ENCODE measurements at places on chromosomes 1 and 21.
A peak's percentile ranks its signal among the peaks of the same experiment; 100 is the strongest.

- no peak for DNase-seq
Observed at GRCh38 chr21:33443194-33443593, 36.6 kb downstream of the TMEM50B start.

GRCh38 chr1:234612352-234613127 lies 2.6 kb upstream of the IRF2BP2 start:
- DNase-seq, result peak; percentile 58

DNA sequence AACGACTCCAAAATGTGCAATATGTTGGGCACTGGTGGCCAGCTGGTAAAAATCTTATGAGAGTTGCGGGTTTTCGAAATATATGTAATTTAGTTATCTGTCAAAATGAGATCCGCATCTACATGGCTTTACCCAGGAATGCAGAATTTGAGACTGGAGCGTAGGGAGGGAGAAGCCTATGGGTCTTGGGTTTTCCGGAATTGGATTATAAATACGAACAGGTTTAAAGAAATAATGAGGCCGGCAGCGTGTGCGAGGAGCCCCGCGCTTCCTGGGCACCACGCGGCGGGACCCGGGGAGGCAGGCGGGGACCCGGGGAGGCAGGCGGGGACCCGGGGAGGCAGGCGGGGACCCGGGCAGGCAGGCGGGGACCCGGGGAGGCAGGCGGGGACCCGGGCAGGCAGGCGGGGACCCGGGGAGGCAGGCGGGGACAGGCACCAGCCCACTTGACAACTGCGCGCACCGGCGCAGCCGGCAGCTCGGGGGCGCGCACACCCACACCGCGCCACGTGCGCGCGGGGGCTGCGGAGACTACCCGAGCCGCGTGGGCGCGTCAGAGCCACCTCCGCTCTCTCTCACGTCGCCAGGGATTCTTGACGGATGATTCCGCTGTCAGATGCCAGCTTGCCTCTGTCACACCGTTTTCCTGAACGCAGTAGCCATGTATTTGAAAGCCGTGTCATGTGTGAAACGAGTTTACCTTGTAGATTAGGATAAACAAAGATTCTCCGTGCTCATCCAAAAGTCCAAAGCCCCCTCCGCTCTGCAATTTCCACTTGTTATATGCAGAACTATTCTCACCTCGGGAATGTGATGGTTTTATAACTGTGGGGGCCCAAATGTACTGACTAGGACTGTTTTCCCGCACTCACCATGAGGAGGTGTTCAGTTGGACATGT lies 54.3 kb upstream of the HNRNPU start:
- peak; percentile 38 for DNase-seq

DNA sequence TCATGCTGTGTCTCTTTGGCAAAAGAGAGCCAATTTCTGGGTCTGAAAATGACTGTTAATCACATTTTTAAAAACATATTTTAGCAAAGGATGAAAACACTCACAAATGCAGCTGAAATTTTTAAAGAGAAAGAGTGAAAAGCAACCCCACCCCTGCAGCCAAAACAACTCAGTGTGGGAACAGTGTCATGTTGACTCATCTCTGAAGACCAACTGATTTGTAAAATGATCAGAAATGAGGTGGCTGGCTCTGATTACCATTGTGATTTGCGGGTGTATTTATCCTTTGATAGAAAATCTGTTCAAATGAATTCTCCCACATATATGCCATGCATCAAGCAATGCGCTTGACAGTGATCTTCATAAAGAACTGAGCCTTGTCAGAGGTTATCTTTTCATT lies 287.0 kb upstream of the ESRRG start:
- DNase-seq, result no peak

- no peak for DNase-seq
Observed at GRCh38 chr1:171397851-171398469, 84.0 kb downstream of the FMO4 start.

DNA sequence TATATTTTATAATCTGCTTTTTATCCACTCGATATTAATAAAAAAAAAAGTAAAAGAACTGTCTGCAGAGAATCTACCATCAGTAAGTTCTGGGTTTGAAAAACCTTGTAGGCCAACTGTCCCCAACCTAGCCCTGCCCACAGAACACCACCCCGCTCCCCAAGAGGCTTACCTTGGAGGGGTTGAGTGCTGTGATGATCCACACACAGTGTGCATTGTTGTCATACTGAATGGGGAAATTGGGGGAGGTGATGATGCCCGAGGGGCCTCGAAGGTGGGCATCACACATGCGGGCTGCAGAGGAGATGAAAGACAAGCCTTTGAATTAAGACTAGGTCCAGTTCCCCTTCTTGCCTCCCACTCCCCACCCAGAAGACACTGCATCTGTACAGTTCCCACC lies 53.3 kb upstream of the HMGB4 start:
- no peak for DNase-seq

GRCh38 chr1:57341721-57342120 lies 82.1 kb downstream of the DAB1 start:
- no peak for DNase-seq

DNA sequence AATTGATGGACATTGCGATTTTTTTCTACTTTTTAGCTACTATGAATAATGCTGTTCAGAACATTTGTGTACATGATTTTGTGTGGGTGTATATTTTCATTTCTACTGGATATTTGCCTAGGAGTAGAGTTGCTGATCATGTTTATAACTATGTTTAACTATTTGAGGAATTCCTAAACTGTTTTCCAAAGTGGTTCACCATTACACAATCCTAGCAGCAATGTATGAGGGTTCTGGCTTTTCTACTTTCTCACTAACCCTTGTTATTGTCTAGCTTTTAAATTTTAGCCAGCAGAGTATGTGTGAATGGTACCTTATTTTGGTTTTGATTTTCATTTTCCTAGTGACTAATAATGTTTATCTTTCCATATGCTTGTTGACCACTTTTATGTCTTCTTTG lies 86.2 kb downstream of the ATG4C start:
- no peak for DNase-seq

DNA sequence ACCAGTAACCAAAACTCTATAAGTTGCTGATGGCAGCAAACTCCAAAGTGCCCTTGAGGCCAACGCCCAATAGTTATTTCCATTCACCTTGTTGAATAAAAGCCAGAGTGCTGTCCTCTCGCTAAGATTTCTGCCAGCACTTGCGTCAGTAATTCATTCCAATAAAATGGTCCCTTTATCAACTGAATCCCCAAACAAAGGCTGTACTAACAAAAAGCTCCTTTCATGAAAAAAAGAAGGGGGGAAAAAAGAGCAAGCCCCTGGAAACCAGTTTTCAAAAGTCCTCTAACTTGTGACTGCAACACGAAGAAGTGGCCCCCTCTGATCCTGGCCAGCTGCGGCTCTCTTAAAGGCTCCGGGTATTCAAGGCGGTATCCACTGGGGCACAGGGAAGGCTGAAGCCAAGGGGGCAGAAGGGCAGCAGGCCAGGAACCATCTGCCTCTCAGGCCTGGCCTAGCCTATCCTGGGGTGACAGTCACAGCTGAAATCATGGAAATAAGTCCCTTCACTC lies 55.8 kb upstream of the ZNF326 start:
- DNase-seq, result no peak

DNA sequence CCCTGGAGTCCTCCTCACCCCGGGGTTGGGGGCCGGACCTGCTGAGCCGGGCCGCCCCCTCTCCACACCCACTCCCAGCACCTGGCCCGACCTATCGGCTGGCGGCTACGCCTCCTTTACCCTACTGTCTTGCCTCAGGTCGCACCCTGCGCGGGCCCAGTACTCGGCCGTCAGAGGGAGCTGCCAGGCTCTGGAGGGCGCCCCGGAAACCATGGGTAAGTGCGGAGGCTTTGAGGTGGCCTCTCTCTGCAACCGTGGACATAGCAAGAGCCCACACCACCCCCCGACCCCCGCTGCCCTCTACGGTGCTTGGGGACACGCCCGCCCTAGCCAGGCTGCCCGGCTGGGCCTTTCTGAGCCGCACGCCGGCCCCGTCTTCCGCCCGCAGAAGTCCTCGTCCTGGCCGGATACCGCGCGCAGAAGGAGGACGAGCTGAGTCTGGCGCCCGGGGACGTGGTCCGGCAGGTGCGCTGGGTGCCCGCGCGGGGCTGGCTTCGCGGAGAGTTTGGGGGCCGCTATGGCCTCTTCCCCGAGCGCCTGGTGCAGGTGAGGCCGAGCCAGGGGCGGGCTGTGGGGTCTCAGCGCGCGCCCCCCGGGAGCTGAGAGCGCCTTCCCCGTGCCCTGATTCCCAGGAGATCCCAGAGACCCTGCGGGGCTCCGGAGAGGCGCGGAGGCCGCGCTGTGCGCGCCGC lies at the start of gene SH3D21:
TSS of gene SH3D21 (plus strand) at position 159 of the 692 bp plus-strand sequence. CDS start at position 212, 53 bp downstream.
- DNase-seq, result no peak

- no peak for DNase-seq
Observed at GRCh38 chr1:83583351-83584014, 415.4 kb downstream of the TTLL7 start.

GRCh38 chr1:6490181-6491080 lies 1.0 kb downstream of the PLEKHG5 start:
- peak; percentile 56 for DNase-seq

GRCh38 chr21:44477131-44477530 lies 21.8 kb downstream of the LRRC3 start:
- no peak for DNase-seq

DNA sequence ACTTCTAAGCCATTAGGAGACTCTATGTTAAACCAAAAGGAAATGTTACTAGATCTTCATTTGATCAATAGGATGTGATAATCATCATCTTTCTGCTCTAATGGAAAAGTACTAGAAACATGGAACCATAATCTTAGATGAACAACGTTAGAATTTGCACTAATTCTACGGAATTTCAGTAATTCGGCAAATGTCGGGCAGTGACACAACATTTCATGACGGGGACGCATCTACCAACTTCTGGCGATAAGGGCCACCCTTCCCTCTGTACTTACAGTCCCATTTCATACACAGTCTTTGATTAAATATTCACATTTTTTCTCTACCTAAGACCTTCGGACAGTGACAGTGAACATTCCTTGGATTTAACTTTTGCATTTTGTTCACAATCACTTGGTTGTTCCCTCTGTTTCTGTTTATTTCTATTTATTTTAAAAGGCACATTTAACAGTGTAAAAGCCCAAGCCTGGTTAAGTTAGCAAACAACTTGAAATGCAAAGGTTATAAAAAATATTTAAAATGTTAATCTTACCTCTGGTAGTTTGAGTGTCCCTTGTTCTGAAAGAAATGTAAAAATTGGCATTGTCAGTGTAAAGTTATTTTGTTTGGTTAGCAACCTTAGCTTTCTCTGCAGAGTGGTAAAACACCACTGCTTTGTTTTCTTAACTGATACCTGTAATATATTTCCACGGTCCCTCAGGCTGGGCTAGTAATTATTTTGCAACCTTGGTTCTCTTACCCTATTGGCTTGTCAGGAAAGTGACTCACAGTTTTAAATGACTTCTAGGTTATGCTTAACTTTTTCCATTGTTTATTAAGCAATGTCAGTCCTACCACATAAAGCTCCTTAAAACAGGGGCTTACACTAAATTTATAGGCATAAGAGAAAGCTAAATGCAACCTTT lies 276.9 kb downstream of the VAV3 start:
- DNase-seq, result no peak

DNA sequence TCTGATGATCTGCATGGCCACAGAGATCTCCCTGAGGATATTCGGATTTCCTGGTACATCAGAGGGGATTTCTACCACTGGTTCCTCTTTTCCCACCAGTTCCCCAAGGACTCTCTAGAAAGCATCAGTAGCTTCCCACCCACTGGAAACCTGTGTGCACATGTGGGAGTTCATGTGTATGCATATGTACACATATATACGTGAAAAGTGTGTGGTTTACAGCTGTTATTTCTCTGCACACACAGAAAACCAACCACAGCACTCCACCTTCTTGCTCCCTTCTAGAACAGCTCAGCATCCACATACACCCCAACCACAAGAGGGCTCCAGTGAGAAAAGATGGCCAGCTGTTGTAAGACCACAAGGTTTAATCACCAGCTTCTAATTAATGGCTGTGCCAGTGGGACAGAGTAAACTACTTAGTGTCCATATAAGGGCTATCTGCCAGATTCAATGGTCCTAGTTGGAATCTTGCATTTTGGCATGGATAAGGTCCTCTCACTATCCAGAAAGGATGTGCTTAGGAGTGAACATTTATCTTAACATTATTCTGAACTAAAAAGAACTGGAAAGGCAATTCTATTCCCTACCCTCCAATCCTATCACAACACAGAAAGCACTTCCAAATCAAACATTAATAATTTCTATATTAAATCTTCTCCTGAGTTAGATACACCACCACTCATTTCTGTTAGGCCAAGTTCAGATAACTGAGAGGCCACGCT lies 24.1 kb downstream of the GPR3 start:
- DNase-seq, result no peak

GRCh38 chr1:26351590-26352337 lies 2.2 kb downstream of the CRYBG2 start:
- no peak for DNase-seq

DNA sequence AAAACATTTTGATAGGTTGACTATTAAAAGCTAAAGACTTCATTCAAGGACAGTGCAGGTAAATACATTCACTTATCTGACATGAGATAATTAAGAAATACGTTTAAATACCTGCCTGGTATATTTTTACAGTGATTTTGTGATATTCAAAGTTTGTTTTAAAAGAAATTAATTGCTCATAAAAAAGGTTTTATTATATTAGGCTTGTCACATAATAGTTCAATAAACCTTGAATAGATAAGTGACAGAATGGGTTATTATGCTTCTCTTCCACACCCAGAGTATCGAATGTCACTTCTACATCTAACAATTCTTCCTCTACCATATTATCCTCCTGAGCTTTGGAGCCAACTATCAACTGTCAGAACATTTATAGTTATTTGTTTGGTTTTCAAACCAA lies 60.0 kb downstream of the LTN1 start:
- DNase-seq, result no peak

DNA sequence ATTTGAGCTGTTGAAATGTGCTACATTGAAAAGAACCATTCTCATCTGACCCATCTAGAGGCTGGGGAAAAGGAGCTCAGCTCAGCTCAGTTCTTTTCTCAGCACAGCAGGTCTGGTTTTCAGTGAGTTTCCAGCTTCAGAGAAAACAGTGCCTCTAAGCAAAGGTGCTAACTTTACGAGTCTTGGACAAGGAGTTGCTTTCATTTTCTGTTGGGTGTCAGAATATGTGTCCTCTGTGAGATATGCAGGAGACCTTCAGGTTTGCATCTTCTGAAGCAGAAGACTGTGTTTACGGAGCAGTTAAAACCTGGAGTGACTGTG lies 321.3 kb upstream of the USP24 start:
- no peak for DNase-seq

- no peak for DNase-seq
Observed at GRCh38 chr1:51316846-51317120, 13.6 kb downstream of the TTC39A start.

DNA sequence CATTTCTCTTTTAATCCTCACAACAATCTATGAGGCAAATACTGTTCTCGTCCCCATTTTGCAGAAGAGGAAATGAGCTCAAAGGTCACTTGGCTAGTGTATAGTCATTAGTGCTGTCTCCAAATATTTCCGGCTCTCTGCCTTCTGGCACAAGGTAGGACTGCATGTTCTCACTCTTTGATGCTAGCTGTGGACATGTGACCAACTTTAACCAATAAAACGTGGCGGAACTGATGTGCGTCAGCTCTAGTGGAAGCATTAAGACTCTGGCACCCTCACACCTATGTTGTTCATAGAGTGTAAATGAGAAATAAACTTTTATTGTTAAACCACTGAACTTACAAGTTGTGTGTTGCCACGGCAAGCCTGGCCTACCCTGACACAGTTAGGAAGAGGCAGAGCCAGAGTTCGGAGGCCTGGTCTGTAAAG lies 5.0 kb upstream of the KIF21B start:
- no peak for DNase-seq

- DNase-seq, result no peak
Observed at GRCh38 chr21:37536616-37537278, 170.2 kb downstream of the DYRK1A start.

- DNase-seq, result no peak
Observed at GRCh38 chr1:48644190-48644900, 132.3 kb downstream of the BEND5 start.

GRCh38 chr21:27277110-27277509 lies 310.2 kb upstream of the ADAMTS5 start:
- no peak for DNase-seq
